ENCODE measurements at places on chromosomes 5 and 9.

GRCh38 chr5:151063142-151063989 is 17.5 kb downstream of the TNIP1 start:
- DNase-seq: no peak

DNA sequence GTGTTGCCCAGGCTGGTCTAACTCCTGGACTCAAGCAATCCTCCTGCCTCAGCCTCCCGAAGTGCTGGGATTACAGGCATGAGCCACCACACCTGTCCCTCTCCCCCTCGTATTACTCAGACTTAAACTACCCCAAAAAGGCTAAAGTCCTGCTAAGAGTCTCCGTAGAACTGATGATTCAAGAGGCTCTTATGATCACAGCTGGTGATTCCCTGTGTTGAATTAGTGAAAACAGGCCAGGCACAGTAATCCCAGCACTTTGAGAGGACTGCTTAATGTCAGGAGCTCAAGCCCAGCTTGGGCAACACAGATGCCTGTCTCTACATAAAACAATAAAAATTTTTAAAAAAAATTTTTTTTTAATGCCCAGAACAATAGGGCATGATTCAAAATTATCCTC is 9.2 kb downstream of the CDC26 start:
- DNase-seq: no peak

- no peak for DNase-seq
Measured at GRCh38 chr9:138013273-138013672, 135.7 kb downstream of the CACNA1B start.

GRCh38 chr5:175753536-175754402 is 95.9 kb downstream of the HRH2 start:
- no peak for DNase-seq

DNA sequence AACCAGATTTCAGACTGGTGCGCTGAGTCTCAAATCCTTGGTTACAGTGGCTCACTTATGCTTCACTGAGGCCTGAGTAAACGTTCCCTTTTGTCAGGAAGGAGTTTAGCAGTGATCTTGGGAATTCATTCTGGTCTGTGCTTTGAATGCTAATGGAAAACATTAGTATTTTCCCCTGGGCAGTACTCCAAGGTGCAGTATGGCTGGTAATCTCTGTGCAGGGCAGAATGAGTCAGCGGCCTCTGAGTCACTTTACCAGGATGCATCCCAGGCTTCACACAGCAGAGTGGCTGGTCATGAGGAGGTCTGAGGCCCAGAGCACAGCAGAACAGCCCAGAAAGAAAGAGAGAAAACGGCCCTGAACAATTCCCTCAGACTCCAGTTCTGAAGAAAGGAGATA is 54.0 kb downstream of the PCA3 start:
- DNase-seq: no peak

- no peak for DNase-seq
Measured at GRCh38 chr5:150358261-150359095, 981 bp downstream of the TCOF1 start.

DNA sequence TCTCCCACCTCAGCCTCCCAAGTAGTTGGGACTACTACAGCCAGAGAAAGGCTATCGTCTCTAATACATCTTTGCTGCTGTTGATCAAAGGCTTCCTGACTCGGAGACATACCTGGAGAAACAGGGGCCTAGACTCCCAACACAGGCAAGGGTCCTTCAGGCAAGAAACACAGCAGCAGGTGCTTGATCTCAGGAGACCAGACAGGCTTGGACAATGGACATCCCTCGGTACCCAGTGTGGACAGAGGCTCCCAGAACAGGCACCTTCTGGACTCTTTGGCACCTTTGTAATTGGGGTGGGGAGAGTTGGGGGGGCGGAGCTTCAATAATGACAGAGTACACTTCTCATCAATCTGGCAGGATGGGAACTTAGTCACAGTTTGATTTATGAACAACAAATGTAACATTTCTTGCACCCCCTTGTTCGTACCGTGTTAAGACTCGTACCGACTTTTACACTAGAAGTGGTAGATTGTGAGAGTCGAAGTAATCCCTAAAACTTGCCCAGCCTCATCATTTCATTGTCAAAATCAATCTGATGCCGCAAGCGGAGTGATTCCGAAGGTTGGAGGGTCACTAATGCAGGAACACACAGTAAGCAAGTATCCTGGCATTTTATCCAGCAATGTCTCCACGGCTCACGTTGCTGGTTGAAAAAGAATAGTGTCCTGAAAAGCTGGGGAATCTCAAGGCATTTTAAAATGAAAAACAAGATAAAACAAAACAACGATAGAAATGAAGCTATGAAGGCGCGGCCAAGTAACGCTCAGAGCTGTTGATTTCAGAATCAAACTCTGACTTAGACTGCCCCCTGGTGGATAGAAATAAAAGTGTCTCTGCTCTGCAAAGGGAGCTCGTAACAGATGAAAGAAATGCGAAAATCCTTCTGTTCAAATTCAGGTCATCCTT is 46.4 kb upstream of the STK32A start:
- peak; percentile 20 for DNase-seq

Data from activated T-cell treated with anti-CD3 and anti-CD28 coated beads, Interleukin-2, amount 50 U/mL, for 48 hours (primary cell).